GM12878 (cell line): ENCODE measurements at places on chromosomes 1 and 21. TPM values are rescaled to one million over a fixed set of nuclear protein-coding genes. Genes with fewer than 3 reads are reported as not detected.

Gene LYPD8
- polyA plus RNA-seq = not detected in 2 replicates

Gene TNFSF4
- polyA plus RNA-seq = 13.8 and 15.9 TPM in 2 replicates

Gene EFNA4
- polyA plus RNA-seq = 4.5 and 4.7 TPM in 2 replicates

Gene TEDDM1
- not detected in 2 replicates for polyA plus RNA-seq

Gene C1QC
- not detected in 2 replicates for polyA plus RNA-seq

Gene FTCD
- 0.24 TPM in 1 of 2 replicates, not detected in the other for polyA plus RNA-seq

Gene AMY1B
- polyA plus RNA-seq = not detected in 2 replicates

Gene LIN28A
- polyA plus RNA-seq = 0.06 and 0.30 TPM in 2 replicates

Gene RSPH1
- polyA plus RNA-seq = 0.81 and 1.4 TPM in 2 replicates

Gene C1orf185
- polyA plus RNA-seq = not detected in 2 replicates

Gene ITLN2
- polyA plus RNA-seq = not detected in 2 replicates

Gene SERTAD4
- polyA plus RNA-seq = not detected in 2 replicates
